ENCODE measurements at places on chromosomes 4 and X.

- no peak for DNase-seq
Observed at GRCh38 chr4:101299899-101300540, 47.3 kb downstream of the PPP3CA start.

DNA sequence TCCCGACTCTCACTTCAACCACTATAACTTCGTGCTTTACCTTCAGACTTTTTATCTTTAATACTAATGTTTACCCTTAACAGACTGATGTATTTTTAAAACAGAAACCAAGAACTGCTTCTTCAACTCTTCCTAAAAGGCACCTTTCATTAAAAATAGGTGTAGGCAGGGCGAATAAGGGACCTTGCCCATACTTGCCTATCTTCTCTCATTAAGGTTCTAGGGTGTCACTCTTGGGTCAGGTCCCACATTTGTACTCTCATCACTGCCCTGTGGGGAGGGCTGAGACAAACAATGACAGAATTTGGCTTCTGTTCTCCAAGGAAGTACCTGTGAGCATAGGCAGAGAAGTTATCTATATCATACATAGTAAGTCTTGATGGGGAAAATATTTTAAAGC, 69.7 kb downstream of the ANKRD50 start:
- no peak for DNase-seq

GRCh38 chr4:125547836-125548235, 233.1 kb downstream of the FAT4 start:
- DNase-seq: no peak

- DNase-seq: no peak
Observed at GRCh38 chrX:42127563-42127962, 204.2 kb upstream of the CASK start.

GRCh38 chr4:126916626-126917140, 716.1 kb upstream of the INTU start:
- DNase-seq: no peak

DNA sequence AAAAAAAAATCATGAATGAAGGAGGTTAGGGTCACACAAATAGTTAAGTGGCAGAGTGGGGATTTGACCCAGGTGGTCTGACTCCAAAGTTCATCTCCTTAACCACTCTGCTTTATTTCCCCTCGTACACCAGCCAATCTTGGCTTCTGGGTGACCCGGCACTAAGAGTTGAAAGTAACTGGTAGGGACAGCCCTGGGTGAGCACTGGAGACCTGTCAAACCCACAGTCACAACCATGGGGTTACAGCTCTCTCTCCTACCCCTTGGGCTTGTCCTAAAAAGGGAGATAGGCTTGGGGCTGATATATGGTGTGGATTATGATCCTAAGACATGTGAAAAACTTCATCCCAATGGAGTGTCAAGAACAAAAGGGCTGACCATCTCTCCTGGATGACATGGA, 12.5 kb downstream of the IGFBP7 start:
- no peak for DNase-seq

DNA sequence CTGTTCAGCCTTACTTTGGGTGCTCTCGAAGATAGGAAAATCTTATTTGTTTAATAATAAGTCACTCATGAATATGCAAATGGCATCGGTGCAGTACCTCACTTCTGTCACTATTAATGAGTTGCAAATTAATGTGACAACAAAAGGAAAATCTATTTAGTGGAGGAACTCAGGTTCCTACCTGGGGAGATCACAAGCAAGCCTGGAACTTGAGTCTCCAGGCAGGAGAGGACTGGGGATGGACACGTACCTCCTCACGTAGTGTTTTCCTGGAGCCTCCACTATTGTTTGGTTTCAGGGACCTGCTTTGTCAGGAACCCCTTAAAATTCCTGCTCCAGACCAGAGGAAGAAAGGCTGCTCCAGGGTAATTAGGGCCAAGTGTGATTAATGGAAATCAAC, 82.1 kb downstream of the BCOR start:
- DNase-seq: no peak

- no peak for DNase-seq
Observed at GRCh38 chrX:150446995-150447394, 83.9 kb downstream of the MAMLD1 start.

GRCh38 chr4:116321471-116321870, 763.9 kb downstream of the TRAM1L1 start:
- no peak for DNase-seq

DNA sequence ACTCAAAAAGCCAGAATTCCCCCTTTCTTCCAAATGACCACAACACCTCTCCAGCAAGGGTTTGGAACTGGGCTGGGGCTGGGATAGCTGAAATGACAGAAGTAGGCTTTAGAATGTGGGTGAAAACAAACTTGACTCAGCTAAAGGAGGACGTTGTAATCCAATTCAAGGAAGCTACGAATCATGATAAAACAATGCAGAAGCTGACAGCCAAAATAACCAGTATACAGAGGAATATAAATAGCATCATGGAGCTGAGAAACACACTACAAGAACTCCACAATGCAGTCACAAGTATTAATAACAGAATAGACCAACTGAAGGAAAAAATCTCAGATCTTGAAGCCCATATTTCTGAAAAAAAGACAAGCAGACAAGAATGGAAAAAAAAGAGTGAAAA, 95.8 kb upstream of the TET2 start:
- no peak for DNase-seq

- no peak for DNase-seq
Observed at GRCh38 chrX:125327891-125328290, 8.2 kb downstream of the TEX13C start.

GRCh38 chr4:166823848-166824247, 410.4 kb downstream of the SPOCK3 start:
- DNase-seq: no peak

- DNase-seq: no peak
Observed at GRCh38 chr4:176654565-176655216, 138.0 kb downstream of the VEGFC start.

GRCh38 chrX:147920161-147920666, 8.5 kb downstream of the FMR1 start:
- no peak for DNase-seq

DNA sequence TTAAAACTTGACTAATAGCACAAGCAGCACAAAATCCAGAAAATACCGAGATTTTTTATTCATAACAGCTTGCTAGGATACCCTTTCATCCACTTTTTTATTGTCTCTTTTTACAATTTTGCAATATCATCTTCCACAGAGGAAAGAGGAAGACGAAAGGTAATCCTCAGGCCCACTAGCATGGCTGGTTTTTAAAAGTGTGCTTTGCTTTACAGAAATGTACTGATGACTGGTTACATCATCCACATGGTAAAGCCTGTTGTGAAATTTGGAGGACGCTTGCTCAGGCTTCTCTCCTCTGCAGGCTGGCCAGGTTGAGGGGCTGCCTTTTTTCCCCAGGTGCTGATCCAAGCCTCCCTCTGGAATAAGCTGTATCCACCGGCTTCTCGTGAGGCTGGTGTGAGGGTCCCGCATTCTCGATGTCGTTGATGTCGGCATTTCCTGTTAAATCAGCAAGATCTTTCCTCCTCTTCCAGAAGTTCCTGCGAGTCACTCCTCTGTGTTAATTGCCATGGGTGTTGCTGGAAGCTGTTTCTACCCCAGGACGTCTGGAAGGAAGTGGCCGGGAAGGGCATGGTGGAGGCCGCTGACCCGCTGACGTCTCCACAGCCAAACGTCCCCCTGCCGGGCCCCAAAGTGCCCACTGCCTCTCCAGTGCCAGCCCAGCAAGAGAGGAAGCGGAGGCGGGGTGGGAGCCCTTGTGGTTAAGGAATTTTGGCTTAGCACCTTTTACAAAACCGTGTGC, 5.8 kb upstream of the DGKQ start:
- DNase-seq: no peak

DNA sequence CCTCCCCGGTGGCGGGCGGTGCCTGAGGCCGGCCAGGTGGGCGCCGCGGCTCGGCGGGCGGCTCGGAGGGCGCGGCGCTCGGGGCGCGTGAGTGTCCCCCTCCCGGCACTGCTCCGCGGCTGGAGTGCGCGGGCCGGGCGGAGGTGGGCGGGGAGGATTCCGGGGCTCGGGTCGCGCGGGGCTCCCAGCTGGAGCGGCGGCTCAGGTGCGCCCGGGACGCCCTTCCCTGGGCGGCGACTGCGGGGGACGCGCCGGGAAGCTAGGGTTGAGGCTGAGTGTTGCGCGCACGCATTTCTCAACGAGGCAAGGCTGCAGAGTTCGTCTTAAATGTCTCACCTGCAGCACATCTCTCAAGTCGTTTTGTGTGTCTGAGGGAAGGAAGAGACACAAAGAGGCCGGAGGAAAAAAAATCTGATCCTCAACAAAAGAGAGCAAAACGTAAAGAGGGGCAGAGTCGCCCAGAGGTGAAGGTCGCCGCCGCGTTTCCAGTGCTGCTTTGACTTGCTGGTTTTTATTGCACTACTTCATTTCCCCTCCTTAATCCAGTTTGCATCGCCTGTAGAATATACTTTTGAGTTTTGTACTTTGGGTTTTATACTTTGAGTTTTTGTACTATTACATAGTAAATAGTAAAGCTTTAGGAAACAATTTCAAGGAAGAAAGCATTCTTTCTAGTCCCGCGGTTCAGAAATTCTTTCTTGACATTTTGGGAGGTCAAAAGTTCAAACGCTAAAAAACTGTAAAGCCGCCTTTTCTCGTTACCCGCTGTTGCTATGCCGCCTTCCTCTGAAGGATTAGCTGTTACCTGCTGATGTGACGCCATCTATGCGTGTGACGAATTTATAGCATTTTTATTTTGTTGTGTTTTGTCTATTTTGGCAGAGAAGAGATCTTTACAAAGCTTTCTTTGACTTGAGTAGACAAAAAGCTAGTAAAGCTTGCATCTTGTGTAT, 106.5 kb upstream of the STOX2 start:
- peak; percentile 36 for DNase-seq

- DNase-seq: no peak
Observed at GRCh38 chr4:16745887-16746286, 152.6 kb downstream of the LDB2 start.

DNA sequence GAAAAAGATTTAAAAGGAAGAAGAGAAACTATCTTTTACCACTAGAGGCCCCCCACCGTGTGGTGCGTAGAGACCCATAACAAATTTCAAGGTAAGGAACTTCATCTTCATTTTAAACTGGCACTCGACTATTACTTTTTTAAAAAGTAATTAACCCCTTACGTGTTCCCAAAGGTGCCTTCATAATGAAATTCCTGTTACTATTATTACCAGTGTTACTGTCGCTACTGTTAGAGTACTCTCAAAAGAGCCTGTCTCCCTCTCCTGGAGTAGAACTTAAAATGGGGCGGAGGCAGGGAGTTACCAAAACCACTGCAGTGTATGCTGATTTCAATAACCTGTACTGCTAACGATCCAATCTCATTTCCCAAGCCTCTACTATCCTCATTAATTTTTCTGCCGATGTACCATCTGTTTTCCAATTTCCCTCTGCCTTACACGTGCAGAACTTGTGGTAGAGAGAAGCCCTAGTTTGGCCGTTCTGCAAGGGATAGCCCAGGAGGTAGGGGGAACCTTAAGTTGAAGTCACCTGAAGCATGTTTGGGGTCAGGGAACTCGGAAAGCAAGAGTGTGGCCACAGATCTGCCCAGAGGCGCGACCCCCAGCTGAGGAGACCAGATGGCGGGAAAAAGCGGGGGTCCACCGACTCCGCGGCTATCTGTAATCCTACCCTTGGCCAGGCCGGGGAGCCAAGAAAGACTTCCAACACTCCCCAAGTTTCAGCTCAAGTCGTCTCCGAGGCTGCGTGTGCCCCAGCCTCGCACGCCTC, 720 bp upstream of the STK26 start:
- no peak for DNase-seq

DNA sequence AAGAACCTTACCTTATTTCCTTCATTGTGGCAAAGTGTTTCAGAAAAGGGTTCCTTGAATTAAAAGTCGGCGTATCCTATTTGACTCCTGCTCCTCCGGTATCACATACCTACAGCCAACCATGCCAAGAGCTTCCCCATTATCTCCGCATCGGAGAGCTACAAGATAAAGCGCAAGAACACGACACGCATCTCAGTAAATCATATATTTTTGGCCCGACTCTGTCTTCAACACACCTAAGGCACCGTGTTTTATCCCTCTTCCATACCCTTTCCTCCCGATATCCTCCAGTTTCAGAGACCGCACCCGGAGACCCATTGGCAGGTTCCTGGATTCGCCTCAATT, 497 bp upstream of the THAP9 start:
- no peak for DNase-seq

DNA sequence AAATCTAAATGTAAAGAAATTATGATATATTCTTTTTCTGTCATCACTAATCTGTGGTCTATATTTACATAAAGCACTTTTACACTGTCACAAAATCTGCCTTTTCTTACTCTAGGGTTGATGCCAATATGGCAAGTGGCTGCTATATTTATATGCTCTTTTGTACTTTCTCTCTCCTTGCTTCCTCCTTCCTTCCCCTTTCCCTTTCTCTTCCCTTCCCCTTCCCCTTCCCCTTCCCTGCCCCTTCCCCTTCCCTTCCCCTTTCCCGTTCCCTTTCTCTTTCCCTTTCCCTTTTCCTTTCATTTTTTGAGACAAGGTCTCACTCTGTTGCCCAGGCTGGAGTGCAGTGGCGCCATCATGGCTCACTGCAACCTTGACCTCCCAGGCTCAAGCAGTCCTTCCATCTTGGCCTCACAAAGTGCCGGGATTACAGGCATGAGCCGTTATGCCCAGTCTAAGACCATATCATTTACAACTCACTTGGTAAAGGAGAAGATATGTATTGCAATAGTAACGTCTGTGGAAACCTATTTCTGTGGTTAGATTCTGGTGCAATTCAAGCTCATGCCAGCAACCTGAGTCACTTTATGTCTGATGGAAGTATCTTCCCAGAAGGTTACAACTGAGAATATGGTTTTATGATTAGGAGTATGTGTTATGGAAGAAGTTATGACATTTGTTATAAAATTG, 13.9 kb upstream of the PLAC8 start:
- DNase-seq: no peak

GRCh38 chrX:27555514-27555913, 34.6 kb upstream of the DCAF8L2 start:
- no peak for DNase-seq

GRCh38 chrX:9953396-9953795, 13.8 kb upstream of the CLDN34 start:
- DNase-seq: no peak

- no peak for DNase-seq
Observed at GRCh38 chrX:109952050-109952449, 50.9 kb upstream of the TMEM164 start.

- no peak for DNase-seq
Observed at GRCh38 chr4:57154926-57155325, 44.7 kb upstream of the IGFBP7 start.

GRCh38 chr4:122227202-122227601, 75.1 kb downstream of the BLTP1 start:
- DNase-seq: no peak

- no peak for DNase-seq
Observed at GRCh38 chr4:169342906-169343564, 72.3 kb upstream of the SH3RF1 start.

GRCh38 chr4:139740531-139741041, 75.0 kb downstream of the MGST2 start:
- DNase-seq: peak; percentile 48

Data from frontal cortex (tissue), 4 donors.